D341Med (cell line): ENCODE measurements at places on chromosomes 5 and 9.

- no peak for DNase-seq
These were observed 130.3 kb upstream of the CNTLN start for GRCh38 chr9:17004500-17004899.

DNA sequence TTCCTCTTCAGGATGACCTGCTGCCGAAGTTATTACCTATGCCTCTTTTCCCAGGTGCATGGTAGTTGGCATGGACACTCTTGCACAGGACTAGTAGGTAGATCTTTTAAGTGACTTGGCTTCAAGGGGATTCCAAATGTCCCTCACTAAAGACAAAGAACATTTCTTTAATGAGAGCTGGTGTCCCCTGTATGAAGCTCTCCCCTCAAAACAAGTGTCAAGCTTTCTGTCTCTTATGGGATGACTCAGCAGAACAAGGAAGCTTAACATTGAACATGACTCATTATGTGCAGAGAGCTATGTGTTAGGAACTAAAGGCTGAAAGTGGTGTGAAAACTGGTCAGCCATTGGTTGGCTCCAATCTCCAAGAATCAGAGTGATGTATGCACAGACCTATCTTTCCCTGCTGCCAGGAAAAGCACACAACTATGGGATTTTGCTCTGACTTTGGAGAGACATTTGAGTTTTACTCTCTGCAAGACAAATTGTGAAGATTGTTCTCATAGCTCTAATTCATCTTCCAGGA, 120.5 kb downstream of the PRDM6 start:
- no peak for DNase-seq

GRCh38 chr5:93874491-93874890, 133.1 kb upstream of the POU5F2 start:
- DNase-seq, result no peak

DNA sequence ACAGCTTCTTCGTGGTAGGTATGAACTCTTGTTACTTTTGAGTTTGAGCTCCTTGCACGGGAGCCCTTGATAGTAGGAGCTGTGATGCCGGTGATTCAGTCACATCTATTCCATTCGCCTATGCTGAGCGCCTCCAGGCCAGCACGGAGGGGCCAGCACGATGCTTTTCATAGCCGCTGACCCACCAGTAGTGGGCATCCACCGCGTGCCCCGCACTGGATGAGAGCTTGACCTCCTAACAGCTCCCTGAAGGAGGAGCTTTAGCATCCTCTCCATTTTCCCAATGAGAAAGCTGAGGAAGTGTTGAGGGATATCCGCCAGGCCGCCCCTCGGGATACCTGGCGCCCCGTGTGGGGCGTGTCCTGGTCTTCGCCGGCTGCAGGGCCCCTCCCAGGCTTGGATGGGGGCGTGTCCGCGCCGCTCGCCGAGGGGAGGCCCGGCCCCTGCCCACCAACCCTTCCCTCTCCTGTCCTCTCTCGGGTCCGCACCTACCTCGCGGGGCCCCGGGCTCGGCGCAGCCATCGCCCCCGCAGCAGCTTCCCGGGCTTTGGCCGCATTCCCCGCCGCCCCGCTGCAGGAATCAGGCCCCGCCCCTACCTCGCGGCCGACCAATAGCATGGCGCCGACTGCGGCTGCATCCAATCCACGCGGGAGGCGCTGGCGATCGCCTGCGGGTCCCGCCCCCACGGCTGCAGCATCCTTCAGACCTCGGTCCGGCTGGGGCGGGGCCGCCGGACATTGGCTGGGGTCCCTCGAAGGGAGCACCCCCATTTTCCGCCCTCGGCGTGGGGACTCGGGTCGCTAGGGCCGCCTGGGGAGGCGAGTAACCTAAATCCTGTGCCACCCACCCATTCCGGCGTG, at the start of gene PIP5KL1:
Gene PIP5KL1 (minus strand): TSS at position 547 of the 861 bp plus-strand sequence. CDS start 25 bp downstream, at position 522.
- DNase-seq, result peak; percentile 97

- DNase-seq, result no peak
These were observed 18.4 kb upstream of the ERAP2 start for GRCh38 chr5:96857924-96858323.

GRCh38 chr5:116469631-116470030, 105.0 kb downstream of the SEMA6A start:
- no peak for DNase-seq
